ENCODE measurements at places on chromosomes 3 and 15.

DNA sequence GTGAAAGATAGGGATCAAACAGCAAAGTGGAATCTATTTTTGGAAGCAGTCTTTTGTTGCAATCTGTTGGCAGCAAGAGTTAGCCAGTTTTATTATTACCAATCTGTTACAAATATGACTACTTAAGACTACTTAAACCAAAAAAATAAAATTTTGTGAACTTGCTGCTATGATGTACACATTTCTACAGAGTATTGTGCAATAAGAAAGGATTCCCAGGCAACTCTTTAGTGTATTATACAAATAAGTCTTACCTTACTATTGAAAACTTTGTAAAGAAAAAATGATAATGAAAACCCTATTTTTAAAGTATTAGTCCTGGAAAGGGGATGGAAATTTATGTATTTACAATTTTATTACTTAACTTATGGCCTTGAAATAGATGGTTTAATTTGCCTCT lies 44.7 kb downstream of the CADM2 start:
- DNase-seq: no peak

GRCh38 chr3:97835761-97836160 lies 13.9 kb downstream of the CRYBG3 start:
- DNase-seq: peak; percentile 69

DNA sequence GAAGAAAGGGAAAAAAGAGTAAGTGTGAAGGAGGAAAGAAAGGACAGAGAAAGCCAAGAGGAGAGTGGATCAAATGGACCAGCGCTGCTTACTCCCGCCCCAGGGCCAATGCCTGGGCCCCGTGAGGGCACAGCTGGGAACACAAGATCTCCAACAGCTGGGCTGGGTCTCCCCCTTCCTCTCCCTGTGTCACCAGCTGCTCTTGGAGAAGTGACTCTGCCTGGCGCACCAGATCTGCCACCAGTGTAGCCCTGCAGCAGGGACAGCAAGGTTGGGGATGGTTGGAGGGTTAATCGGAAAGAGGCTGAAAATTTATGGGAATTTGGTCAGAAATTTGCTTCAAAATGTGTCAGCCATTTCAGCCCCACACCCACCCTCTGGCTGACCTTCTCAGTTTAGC lies 8.4 kb downstream of the CDAN1 start:
- no peak for DNase-seq

GRCh38 chr3:114861666-114862065 lies 285.4 kb downstream of the ZBTB20 start:
- no peak for DNase-seq

GRCh38 chr3:169218314-169218983 lies 445.1 kb downstream of the MECOM start:
- DNase-seq: peak; percentile 78

GRCh38 chr15:25683415-25683814 lies 179.7 kb downstream of the ATP10A start:
- DNase-seq: no peak

Data from astrocyte of the spinal cord (primary cell).